ENCODE measurements at places on chromosomes 7 and 10. TPM values are rescaled to one million over a fixed set of nuclear protein-coding genes. Genes with fewer than 3 reads are reported as not detected.

Gene SFRP4
- not detected for total RNA-seq

Gene CCDC71L
- 50.8 TPM for total RNA-seq

Gene TBX20
- 14.4 TPM for total RNA-seq

Gene CALML3
- total RNA-seq: not detected

Gene TMEM225B
- total RNA-seq: 0.43 TPM

Gene BHLHA15
- 1.4 TPM for total RNA-seq

Gene CARD11
- 10.1 TPM for total RNA-seq

Gene SLC37A3
- total RNA-seq: 48.0 TPM

Gene TRIM50
- total RNA-seq: not detected

Gene KMT2E
- total RNA-seq: 125 TPM

Gene TMEM270
- not detected for total RNA-seq

Gene NPVF
- total RNA-seq: not detected

Gene IGF2BP3
- total RNA-seq: 196 TPM

Gene MSMB
- not detected for total RNA-seq

Gene VIPR2
- not detected for total RNA-seq

Gene DYDC2
- not detected for total RNA-seq

Gene GTF2IRD1
- 5.6 TPM for total RNA-seq

Gene PPA1
- total RNA-seq: 281 TPM

Gene NMT2
- total RNA-seq: 67.0 TPM

Gene DNAJC12
- total RNA-seq: 0.53 TPM

Gene SLC13A4
- not detected for total RNA-seq

Gene ZPBP
- not detected for total RNA-seq

Gene TUBAL3
- 0.57 TPM for total RNA-seq

Gene GJC3
- not detected for total RNA-seq

Gene POLR3A
- total RNA-seq: 30.2 TPM

Gene INSYN2A
- total RNA-seq: 0.07 TPM

Gene IFIT1B
- not detected for total RNA-seq

Gene ENTPD1
- 19.6 TPM for total RNA-seq

Gene BEND7
- 12.9 TPM for total RNA-seq

Gene PPP3CB
- 30.5 TPM for total RNA-seq

Gene NKX2-3
- 2.4 TPM for total RNA-seq

Gene PTPN12
- 134 TPM for total RNA-seq

Gene ASAH2B
- total RNA-seq: 3.4 TPM

Gene MOGAT3
- total RNA-seq: not detected

Gene GIMAP6
- total RNA-seq: 156 TPM

Gene AKR1C8
- total RNA-seq: not detected

Gene TSPAN15
- 31.1 TPM for total RNA-seq

Gene CPVL
- total RNA-seq: not detected

Gene RBM20
- not detected for total RNA-seq

Gene PLCE1
- under 0.01 TPM for total RNA-seq

Gene CHST15
- 27.0 TPM for total RNA-seq

Gene ACTL6B
- not detected for total RNA-seq

Measured in thoracic aorta endothelial cell (primary cell).